ENCODE measurements at places on chromosomes 16 and 17. TPM values are rescaled to one million over a fixed set of nuclear protein-coding genes. Genes with fewer than 3 reads are reported as not detected.

- DNase-seq = peak; percentile 3
Measured at GRCh38 chr17:15943971-15944758, 765 bp upstream of the ADORA2B start.

KRT27 gene
- not detected for polyA plus RNA-seq

DNA sequence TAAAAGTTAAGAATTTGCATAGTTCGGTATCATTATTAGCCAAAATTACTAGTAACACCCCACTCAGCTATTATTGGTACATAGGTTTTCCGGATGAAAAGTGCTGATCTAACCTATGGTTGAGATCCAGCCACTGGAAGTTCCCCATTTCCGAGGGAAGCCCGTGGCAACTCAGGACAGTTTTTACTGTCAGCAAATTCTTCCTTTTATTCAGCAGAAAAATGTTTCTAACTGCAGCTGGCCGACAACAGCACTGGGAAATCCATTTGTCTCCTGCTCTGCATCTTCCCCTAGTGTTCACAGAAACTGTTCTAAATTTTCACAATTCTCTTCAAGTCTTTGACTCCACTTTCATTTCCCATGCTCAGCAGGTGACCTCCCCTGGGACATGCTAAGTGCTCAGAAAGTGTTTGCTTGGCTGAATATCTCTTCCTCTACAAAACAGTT, 15.5 kb upstream of the MMD start:
- no peak for DNase-seq

GRCh38 chr16:89606006-89606405, 7.4 kb upstream of the DPEP1 start:
- DNase-seq = no peak

DNA sequence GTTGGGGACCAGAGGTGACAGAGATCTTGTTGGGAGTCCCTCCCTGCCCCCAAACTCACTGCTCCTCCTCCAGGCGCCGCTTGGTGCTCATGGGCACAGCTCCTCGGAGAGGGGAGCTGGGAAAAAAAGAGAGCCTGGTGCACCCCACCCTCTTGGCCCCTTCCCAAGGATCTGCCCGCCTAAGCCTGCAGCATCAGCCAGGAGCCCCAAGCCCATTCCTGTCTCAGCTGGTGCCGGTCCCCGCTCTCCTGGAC, 400 bp downstream of the HCFC1R1 start:
- no peak for DNase-seq

DNA sequence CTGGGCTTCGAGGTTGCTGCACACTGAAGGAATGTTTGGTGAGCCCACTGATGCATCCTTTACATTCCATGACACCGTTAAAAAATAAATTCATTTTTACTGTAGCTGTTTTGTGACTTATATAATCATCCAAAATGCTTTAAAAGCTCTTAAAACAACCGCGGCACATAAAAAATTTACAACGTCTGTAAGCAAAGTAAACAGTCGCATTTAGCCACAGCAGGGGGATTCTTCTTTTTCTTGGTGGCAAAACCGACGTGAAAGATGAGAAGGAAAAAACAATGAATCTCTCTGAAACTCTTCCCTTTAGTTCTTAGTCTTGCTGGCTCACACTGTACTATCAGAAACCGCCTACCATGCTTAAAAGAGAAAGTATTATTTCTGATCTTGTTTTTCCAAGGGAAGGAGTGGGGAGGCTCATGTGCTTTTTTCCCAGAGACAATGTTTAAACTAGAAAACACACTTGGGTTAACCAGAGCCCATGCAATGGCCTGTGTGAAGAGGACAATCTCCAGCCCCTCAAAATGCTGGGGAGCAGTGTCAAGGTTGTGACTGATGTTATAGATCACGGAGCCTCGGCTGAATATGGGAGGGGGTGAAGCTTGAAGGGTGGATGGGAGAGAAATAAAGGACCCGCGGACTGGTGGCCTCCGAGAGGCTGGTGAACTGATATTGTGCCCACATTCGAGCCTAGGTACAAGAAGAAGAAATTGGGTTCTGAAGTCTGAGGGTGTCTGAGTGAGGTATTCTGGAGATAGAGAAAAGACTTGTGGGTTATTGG, 91.1 kb downstream of the IRF8 start:
- DNase-seq = no peak

KRTAP17-1 gene
- not detected for polyA plus RNA-seq

- no peak for DNase-seq
Measured at GRCh38 chr16:57630407-57630797, 2.0 kb downstream of the ADGRG1 start.

RPH3AL gene
- polyA plus RNA-seq = 4.5 TPM

- peak; percentile 28 for DNase-seq
Measured at GRCh38 chr16:68236137-68236825, 354 bp upstream of the ESRP2 start.

GRCh38 chr16:87560428-87561199, 41.7 kb upstream of the JPH3 start:
- peak; percentile 28 for DNase-seq
